Hair follicular keratinocyte (primary cell): ENCODE measurements at places on chromosomes 3 and 15. TPM values are rescaled to one million over a fixed set of nuclear protein-coding genes. Genes with fewer than 3 reads are reported as not detected.

The CFAP100 gene
- total RNA-seq: not detected in 2 replicates

The HRG gene
- 0.11 TPM in 1 of 2 replicates, not detected in the other for total RNA-seq

The DIPK2A gene
- 12.0 TPM in 2 replicates for total RNA-seq

The SLC30A4 gene
- total RNA-seq: 1.7 and 4.0 TPM in 2 replicates

The GOLGA8S gene
- not detected in 2 replicates for total RNA-seq

The CRTC3 gene
- 9.0 and 9.2 TPM in 2 replicates for total RNA-seq

The TGM4 gene
- total RNA-seq: 0.08 and 0.16 TPM in 2 replicates

The TRIM42 gene
- not detected in 2 replicates for total RNA-seq

The ABHD17C gene
- 9.2 and 9.7 TPM in 2 replicates for total RNA-seq

The MEGF11 gene
- not detected in 2 replicates for total RNA-seq
